ENCODE measurements at places on chromosomes 2 and 18.
A peak's percentile ranks its signal among the peaks of the same experiment; 100 is the strongest.

- DNase-seq: no peak
- no peaks in the 10 kb centered on the region for H3K27me3 ChIP-seq
- H3K4me1 ChIP-seq: no peaks in the 10 kb centered on the region
- H3K36me3 ChIP-seq: no peaks in the 10 kb centered on the region
- H3K4me3 ChIP-seq: no peak overlapping the region
- no peak overlapping the region for H3K27ac ChIP-seq
Measured at GRCh38 chr2:177828557-177828956, 244.0 kb downstream of the PDE11A start.

- H3K4me1 ChIP-seq: peaks cover 54% of the 10 kb centered on the region
- DNase-seq: no peak
- H3K27me3 ChIP-seq: no peaks in the 10 kb centered on the region
- H3K4me3 ChIP-seq: no peak overlapping the region
- H3K36me3 ChIP-seq: no peaks in the 10 kb centered on the region
- H3K27ac ChIP-seq: peak overlapping the region; percentile 70
Measured at GRCh38 chr2:172434821-172435605, 7.6 kb downstream of the ITGA6 start.

GRCh38 chr2:27591745-27592144 is 8.9 kb downstream of the ZNF512 start:
- H3K36me3 ChIP-seq: peaks cover 82% of the 10 kb centered on the region
- no peak for DNase-seq

- no peak for DNase-seq
- no peaks in the 10 kb centered on the region for H3K36me3 ChIP-seq
- H3K27me3 ChIP-seq: no peaks in the 10 kb centered on the region
- H3K4me3 ChIP-seq: no peak overlapping the region
- H3K4me1 ChIP-seq: no peaks in the 10 kb centered on the region
- no peak overlapping the region for H3K27ac ChIP-seq
Measured at GRCh38 chr18:72672364-72673184, 128.4 kb upstream of the CBLN2 start.

DNA sequence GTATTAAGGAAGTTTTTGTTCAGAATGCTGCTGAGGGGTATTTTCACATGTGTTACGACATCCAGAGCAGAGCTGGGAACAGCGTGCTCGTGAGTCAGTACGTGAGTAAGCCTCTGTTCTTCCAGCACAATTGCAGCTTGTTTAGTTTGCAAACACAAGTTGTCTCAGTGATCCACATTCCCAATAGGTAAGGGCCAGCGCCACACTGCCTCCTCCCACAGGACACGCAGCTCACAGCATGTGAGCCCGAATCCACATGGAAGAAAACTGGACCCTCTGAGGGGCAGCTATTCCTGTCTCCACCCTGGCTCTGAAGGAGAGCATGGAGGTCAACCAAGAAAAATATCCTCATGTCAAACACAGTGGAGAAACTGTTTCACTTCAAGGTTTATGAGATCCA is 173.9 kb upstream of the PID1 start:
- H3K4me1 ChIP-seq: no peaks in the 10 kb centered on the region
- H3K27me3 ChIP-seq: peaks cover 8% of the 10 kb centered on the region
- H3K4me3 ChIP-seq: no peak overlapping the region
- H3K27ac ChIP-seq: no peak overlapping the region
- no peak for DNase-seq
- H3K36me3 ChIP-seq: no peaks in the 10 kb centered on the region

- H3K27ac ChIP-seq: peak overlapping the region; percentile 94
- peak overlapping the region; percentile 60 for H3K4me3 ChIP-seq
- peaks cover 69% of the 10 kb centered on the region for H3K36me3 ChIP-seq
- DNase-seq: no peak
- no peaks in the 10 kb centered on the region for H3K27me3 ChIP-seq
Measured at GRCh38 chr2:178514664-178515063, 34.4 kb downstream of the PLEKHA3 start.

DNA sequence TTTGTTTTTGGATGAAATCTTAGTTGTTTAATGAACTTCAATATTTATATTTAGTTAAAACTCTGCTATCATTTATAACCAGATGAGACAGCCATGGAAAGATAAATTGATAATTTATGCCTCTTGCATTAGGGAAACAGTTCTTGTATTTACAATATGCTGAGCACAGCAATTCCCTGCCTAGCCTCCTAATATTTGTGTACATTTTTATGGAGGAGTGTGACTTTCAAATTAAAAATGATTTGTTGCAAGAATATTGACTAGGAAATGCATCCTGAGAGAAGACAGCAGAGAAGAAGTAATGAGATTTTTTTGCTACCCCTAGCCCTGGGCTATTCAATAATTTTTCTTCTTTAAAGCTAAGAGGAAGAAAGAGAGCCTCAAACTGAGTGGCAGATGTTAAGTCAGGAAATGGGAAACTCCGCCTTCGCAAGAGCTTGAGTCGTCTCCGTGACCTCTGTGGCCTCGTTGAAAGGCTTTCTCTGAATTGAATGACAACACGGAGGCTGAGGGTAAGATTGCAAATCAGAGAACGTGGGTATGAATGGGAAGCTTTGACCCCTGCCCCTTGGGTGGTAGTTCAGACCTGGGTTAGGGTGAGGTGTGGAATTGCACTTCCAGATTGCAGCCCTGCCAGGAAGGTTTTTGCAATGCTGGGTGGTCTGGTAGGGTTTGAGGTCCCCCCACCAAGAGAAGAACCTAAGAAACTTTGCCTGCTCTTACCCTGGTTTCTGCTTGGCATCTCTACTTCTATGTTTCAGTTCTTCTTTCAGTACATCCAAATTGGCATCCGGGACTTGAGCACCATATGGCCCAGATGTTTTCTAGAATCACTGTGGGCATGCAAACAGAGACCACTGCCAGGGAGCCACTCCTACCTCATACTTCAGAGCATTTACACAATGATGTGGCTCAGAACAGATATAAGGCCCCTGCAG is 210.3 kb upstream of the RBMS1 start:
- no peak overlapping the region for H3K4me3 ChIP-seq
- H3K27ac ChIP-seq: no peak overlapping the region
- H3K4me1 ChIP-seq: peaks cover 13% of the 10 kb centered on the region

- no peak for DNase-seq
- no peak overlapping the region for H3K4me3 ChIP-seq
- no peaks in the 10 kb centered on the region for H3K4me1 ChIP-seq
Measured at GRCh38 chr2:188518381-188518780, 226.7 kb downstream of the GULP1 start.

DNA sequence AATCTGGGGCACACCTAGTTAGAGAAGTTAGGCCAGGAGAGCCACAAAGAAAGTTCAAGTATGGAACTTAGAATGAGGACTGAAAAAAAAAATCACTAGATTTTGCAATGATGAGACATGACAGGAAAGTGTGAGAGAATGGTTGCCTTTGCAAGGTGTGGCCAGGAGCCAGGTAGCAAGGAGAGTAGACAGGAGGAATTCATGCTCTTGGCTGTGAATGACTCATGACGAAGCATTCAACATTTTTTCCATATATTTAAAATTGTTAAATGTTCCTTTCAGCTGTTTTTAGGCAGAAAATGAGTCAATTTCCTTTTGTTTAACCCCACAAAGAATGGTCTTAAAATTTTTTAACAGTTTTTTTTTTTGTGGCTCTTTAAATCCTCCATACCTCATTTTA is 636.9 kb downstream of the PLCL1 start:
- peaks cover 25% of the 10 kb centered on the region for H3K27me3 ChIP-seq
- DNase-seq: no peak
- peaks cover 16% of the 10 kb centered on the region for H3K4me1 ChIP-seq
- H3K27ac ChIP-seq: peak overlapping the region; percentile 68
- no peak overlapping the region for H3K4me3 ChIP-seq

- no peaks in the 10 kb centered on the region for H3K36me3 ChIP-seq
- peak; percentile 33 for DNase-seq
- no peaks in the 10 kb centered on the region for H3K27me3 ChIP-seq
- H3K27ac ChIP-seq: peak overlapping the region; percentile 91
Measured at GRCh38 chr18:48801728-48802542, 148.8 kb downstream of the SMAD7 start.

- no peaks in the 10 kb centered on the region for H3K27me3 ChIP-seq
- no peak for DNase-seq
- H3K4me3 ChIP-seq: peak overlapping the region; percentile 91
- peaks cover 58% of the 10 kb centered on the region for H3K36me3 ChIP-seq
Measured at GRCh38 chr2:121647396-121647795, 1.9 kb downstream of the CLASP1 start.

GRCh38 chr2:111068435-111069058 is 52.2 kb upstream of the BCL2L11 start:
- H3K36me3 ChIP-seq: no peaks in the 10 kb centered on the region
- no peak overlapping the region for H3K4me3 ChIP-seq
- peaks cover 9% of the 10 kb centered on the region for H3K4me1 ChIP-seq
- H3K27me3 ChIP-seq: peaks cover 51% of the 10 kb centered on the region
- no peak for DNase-seq

- H3K4me3 ChIP-seq: no peak overlapping the region
- DNase-seq: no peak
- peaks cover 14% of the 10 kb centered on the region for H3K4me1 ChIP-seq
- H3K27me3 ChIP-seq: no peaks in the 10 kb centered on the region
- peaks cover 43% of the 10 kb centered on the region for H3K36me3 ChIP-seq
Measured at GRCh38 chr2:158546412-158547144, 89.8 kb downstream of the PKP4 start.

- H3K36me3 ChIP-seq: no peaks in the 10 kb centered on the region
- H3K4me1 ChIP-seq: no peaks in the 10 kb centered on the region
- no peak overlapping the region for H3K4me3 ChIP-seq
- DNase-seq: no peak
- H3K27me3 ChIP-seq: peaks cover 51% of the 10 kb centered on the region
Measured at GRCh38 chr18:26555804-26556553, 7.6 kb upstream of the KCTD1 start.

DNA sequence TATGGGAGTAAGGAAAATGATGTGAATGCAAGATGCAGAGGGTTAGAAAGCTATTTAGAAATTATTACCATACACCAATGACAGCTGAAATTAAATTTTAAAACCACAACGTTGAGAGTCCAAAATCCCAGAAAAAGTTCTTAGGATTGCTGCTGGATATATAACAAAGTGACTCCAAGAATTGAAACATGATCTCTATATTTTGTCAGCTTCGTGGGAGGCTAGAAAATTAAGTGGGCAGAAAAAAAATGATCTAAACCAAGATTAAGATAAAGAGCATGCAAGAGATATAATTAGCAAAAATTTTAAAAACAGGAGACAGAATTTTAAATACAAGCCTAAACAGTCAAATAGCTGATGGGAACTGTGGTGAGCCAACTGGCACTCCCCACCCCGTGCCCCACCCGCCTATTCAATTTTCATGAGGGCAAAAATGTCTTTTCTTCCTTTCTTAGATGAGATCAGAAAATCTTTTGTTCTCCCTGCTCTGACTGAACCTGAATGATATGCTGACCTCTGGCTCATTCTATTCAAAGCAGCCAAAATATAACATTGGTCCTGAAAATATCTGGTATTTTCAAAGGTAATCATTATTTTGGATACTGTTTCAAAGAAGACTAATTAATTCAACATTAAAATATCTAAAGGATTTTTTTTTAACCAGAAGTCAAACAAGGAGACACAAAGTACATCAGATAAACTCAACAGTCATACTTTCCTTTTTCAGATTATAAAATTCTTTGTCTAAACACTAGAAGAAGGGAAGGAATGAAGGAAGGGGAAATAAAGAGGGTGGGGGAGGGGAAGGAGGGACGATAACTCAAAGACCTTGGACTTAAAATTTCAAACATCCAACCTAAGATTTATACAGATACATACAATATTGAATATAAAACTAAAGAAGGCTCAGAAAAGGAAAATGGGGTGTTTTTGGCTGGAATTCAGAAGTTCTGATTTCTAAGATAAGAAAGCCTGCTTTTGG is 12.2 kb downstream of the KANSL3 start:
- no peaks in the 10 kb centered on the region for H3K27me3 ChIP-seq
- peaks cover 23% of the 10 kb centered on the region for H3K4me1 ChIP-seq
- H3K4me3 ChIP-seq: no peak overlapping the region
- H3K27ac ChIP-seq: no peak overlapping the region
- no peak for DNase-seq

GRCh38 chr2:215052404-215052803 is 86.0 kb downstream of the ABCA12 start:
- H3K4me1 ChIP-seq: no peaks in the 10 kb centered on the region
- no peaks in the 10 kb centered on the region for H3K36me3 ChIP-seq
- H3K27ac ChIP-seq: no peak overlapping the region

GRCh38 chr2:23414871-23415270 is 29.9 kb downstream of the KLHL29 start:
- DNase-seq: no peak
- no peaks in the 10 kb centered on the region for H3K36me3 ChIP-seq
- H3K27me3 ChIP-seq: no peaks in the 10 kb centered on the region
- H3K4me1 ChIP-seq: no peaks in the 10 kb centered on the region
- H3K4me3 ChIP-seq: no peak overlapping the region

- no peaks in the 10 kb centered on the region for H3K27me3 ChIP-seq
- H3K4me3 ChIP-seq: no peak overlapping the region
- no peaks in the 10 kb centered on the region for H3K36me3 ChIP-seq
- H3K4me1 ChIP-seq: no peaks in the 10 kb centered on the region
Measured at GRCh38 chr2:188607501-188607900, 315.8 kb downstream of the GULP1 start.

DNA sequence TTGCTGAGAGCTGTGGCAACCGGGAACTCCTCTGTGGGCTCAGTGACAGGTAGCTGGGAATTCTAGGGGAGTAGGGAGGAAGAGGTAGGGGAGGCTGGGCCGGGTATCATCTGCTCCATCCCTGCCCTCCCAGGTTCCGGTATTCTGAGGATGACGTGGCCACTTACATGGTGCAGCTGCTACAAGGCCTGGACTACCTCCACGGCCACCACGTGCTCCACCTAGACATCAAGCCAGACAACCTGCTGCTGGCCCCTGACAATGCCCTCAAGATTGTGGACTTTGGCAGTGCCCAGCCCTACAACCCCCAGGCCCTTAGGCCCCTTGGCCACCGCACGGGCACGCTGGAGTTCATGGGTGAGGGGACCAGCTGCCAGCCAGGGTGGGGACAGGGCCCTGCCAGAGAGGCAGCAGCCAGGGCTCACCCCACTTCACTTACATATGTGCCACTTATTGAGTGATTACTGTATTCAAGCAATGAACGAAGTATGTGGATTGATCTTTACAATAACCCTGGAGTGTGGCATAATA is 8.0 kb upstream of the GMPPA start:
- no peak overlapping the region for H3K4me3 ChIP-seq
- no peak for DNase-seq
- no peaks in the 10 kb centered on the region for H3K36me3 ChIP-seq
- no peak overlapping the region for H3K27ac ChIP-seq
- H3K4me1 ChIP-seq: peaks cover 2% of the 10 kb centered on the region
